ENCODE measurements at places on chromosomes 7 and 10.

GRCh38 chr7:48899932-48900331 lies 24.4 kb upstream of the CDC14C start:
- no peak for DNase-seq

- DNase-seq, result no peak
Observed at GRCh38 chr10:29022513-29022912, 266.4 kb upstream of the LYZL1 start.

DNA sequence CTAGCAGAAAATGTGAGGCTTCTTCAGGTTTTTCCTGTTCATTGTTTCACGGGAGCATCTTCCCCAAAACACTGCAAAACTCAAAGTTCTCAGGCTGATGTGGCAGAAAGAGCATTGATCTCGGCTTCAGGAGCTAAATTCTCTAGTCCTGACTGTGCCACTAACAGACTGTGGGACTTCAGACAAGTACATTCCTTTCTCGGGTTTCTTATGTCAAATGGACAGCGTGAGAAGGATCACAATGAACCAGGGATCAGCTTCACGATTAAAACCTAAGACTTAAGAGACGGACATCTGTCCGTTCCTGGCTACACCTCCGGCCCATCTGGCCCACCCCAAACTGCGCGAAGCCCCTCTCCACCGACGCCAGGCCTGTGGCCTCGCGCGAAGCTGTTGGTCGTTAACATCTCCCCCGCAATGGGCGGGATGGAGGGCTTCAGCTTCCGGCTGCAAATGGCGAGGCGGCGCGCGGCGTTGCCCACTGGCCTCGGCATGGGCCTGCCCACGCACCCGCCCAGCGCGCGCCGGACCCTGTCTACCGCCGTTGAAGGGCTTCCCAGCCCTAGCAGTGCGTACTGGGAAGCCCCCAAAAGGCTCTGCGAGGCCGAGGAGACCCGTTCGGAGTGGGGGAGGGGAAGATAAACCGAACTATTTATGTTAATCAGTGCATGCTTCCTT lies 549 bp upstream of the DDX50 start:
- DNase-seq, result no peak

DNA sequence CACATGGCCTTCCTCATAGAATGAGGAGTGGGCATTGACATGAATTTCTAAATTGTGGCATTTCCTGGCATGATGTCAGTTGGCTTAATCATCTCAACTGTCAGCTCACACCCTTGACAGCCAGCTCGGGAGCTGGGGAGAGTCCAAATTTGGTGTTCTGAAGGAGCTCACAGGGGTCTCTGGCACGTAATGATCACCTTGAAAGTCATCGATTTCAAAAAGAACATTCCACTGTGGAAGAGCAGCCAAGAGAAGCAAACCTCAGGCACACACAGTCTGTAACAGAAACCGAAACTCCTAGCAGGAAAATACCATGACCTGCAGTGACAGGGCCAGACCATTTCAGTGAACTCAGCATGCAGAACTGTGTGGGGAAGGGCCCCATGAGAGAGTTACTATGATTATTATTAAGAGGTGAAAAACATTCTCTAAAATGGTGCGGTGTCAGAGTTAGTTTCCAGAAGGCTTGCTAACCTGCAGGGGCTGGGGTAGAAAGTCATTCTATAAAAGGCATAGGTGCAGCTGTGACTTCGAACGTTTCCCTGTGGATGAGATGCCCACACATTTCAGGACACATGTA lies 26.4 kb upstream of the KLF6 start:
- no peak for DNase-seq

DNA sequence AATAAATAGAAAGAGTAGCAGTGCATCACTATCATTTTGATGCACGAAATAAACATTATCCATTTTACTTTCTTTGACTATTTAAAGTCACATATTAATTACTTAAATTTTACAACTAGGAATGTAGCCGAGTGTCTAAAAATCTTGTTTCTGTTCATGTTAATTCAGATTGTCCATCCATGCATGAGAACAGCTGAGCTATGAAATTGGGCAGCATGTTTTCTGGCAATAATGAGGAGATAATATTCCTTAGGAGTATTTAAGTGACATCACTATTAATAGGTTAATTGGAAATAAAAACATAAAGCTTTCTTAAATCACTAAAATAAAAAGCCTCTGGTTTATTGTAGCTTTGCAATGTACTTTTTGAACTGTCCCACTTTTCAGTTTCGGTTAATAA lies 293.8 kb downstream of the PHTF2 start:
- DNase-seq, result no peak

Measured in smooth muscle cell of the brain vasculature (primary cell).